ENCODE measurements at places on chromosomes 13 and 19. TPM values are rescaled to one million over a fixed set of nuclear protein-coding genes. Genes with fewer than 3 reads are reported as not detected.

The UBE2L5 gene
- total RNA-seq: not detected

GRCh38 chr19:40598121-40598917, 2.9 kb upstream of the LTBP4 start:
- peak; percentile 97 for DNase-seq

The KANK3 gene
- total RNA-seq: 0.66 TPM

- DNase-seq: no peak
Measured at GRCh38 chr13:110350509-110350908, 43.4 kb downstream of the COL4A2 start.

DNA sequence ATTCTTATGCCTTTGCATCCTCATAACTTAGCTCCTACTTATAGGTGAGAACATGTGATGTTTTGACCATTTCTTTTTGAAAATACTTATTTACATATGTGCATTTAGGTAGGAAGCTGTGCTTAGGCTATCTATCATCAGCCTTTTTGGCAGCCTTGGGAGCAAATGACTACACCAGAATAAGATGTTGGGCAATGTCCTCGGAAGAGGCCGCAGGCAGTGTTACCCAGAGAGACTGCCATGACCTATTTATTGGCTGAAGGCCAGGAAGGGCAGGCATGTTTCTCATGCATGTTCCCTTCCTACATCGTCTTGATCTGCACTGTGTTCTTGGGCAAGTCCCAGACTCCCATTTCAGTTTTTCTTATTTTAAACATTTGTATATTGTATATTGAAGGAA, 122.3 kb downstream of the B3GLCT start:
- no peak for DNase-seq

The ZNF426 gene
- 24.5 TPM for total RNA-seq

DNA sequence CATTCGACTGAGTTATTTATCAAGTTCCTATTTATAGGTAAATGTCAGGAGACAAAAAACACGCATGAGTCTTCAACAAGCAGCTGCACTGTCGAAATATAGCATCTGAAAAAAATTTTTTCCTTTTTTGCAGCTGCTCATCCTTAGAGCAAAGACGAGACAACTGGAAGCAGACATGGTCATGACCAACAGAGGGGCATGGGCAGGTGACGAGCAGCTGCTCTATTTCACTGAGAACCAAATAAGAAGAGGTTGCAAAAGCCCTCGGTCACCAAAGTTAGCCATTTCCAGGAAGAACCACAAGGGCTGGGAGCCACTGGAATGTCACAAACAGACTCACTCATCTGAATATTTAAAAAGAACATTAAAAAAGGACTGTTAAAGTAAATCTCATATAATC, 22.2 kb downstream of the SOHLH2 start:
- DNase-seq: no peak

The SIGLEC5 gene
- not detected for total RNA-seq

The F2RL3 gene
- total RNA-seq: not detected

DNA sequence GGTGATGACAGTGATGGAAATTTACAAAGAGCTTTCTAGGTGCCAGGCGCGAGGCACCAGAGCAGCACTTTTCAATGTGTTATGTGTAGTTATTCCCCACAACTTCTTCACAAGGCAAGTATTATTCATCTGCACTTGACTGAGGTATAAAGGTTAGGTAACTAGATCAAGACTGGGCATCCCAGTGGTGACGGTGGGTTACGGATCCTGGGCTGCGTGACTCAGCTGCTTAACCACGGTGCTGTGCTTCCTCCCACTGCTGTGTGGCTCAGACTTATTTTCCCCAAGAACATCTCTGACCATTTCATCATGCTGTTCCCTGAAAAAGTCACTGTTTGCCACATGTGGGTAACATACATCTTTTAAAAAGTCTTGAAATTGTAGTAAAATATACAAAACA, 19.3 kb downstream of the EDDM13 start:
- no peak for DNase-seq

DNA sequence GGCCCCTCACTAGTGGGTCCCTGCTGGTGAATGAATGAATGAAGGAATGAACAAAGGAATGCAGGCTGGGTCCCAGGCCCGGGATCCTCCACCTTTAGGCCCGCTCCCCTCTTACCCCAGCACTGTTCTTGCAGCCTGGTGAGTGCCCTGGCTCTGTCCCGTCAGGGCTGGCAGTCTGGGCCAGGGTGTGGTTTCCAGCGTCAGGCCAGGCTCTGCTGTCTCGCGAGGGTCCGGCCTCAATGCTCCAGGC, 317 bp downstream of the LYL1 start:
- no peak for DNase-seq

- peak; percentile 15 for DNase-seq
Measured at GRCh38 chr19:39038098-39038497, 5.7 kb upstream of the FBXO27 start.

DNA sequence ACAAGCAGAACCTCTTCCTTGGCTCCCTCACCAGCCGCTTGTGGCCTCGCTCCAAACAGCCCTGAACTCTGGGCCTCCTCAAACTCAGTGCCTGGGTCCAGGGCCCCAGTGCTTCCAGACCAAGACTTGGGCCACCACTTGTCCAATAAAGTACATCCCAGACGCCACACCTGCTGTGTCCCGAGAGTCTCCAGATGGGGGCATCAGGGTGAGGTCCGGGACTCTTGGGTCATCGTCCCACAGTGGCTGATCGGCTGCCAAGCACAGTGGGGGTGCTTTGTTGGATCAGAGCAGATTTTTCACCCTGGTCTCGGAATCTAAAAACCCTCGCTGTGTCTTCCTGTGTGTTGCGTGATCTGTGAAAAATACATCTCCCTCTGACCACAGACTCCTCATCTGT, 9.0 kb upstream of the DLL3 start:
- no peak for DNase-seq

The EVI5L gene
- 17.8 TPM for total RNA-seq

The OXGR1 gene
- 0.42 TPM for total RNA-seq

The DCT gene
- total RNA-seq: 0.43 TPM

- DNase-seq: peak; percentile 34
Measured at GRCh38 chr13:106919638-106920037, 351.7 kb upstream of the ARGLU1 start.

- no peak for DNase-seq
Measured at GRCh38 chr13:73607489-73608156, 526.6 kb downstream of the KLF12 start.
